Left ventricle myocardium inferior (tissue), 1 donor: ENCODE measurements at places on chromosomes 6 and 20. TPM values are rescaled to one million over a fixed set of nuclear protein-coding genes. Genes with fewer than 3 reads are reported as not detected.

Gene SLC22A16
- total RNA-seq = not detected

Gene LAMP5
- not detected for total RNA-seq

Gene KDM1B
- 14.3 TPM for total RNA-seq

Gene TPD52L1
- 64.0 TPM for total RNA-seq
